ENCODE measurements at places on chromosomes 12 and 14.

DNA sequence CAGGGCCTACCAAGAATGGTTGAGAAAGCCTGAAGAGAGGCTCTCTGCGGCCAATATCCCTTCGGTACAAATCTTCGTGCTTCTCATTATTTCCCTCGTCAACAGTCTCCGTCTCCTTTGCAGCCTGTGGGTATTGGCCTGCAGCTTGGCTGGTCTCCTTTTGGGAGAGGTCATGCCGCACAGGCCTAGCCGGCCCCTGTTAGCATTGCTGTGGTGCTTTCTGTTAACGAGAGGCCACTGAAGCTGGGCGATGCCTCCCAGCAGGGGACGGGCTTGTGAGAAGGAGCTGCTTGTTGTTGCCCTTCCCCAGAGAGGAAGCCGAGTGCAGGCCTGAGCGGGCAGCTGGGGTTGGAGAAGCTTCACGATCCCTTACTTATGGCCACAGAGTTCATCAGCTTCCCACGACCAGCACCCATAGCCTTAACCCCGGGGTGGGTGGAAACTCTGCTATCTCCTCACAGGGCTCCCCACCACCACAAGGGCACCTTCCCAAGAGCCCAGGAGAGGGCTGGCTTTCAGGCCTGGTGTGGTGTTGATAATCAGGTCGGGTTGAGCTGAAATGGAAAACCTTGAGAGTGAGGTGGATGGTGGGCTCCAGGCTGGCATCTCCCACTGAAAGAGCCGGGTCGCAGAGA lies 228.6 kb downstream of the ZFP36L1 start:
- DNase-seq, result no peak

DNA sequence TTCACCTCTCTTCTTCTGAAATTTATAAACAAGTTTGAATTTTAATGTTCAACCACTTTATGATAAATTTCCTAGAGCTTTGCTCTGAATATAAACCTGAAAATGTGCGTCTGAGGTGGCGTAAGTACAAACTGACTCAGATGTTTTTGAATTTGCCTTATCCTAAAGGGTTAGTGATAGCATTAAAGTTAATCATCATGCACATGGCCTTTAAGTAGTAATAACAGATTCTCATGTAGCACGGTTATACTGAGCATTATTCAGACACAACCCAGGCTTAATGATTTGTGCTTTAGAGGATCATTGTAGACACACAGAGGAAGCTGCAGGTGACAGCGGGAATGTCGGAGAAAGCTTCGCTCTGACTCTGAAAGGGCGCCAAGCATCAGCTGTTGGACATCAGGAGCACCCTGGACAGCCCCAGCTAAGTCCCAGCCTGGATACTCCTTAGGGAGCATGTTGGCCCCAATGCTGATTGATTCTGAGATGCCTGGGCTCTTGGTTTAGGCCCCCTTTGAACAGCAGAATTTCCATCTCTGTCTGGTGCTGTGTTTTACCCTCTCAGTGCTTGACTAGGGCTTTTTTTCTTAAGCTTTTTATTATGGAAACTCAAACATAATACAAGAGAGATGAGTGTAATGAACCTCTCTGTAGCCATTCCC lies 91.1 kb downstream of the PLXNC1 start:
- no peak for DNase-seq

DNA sequence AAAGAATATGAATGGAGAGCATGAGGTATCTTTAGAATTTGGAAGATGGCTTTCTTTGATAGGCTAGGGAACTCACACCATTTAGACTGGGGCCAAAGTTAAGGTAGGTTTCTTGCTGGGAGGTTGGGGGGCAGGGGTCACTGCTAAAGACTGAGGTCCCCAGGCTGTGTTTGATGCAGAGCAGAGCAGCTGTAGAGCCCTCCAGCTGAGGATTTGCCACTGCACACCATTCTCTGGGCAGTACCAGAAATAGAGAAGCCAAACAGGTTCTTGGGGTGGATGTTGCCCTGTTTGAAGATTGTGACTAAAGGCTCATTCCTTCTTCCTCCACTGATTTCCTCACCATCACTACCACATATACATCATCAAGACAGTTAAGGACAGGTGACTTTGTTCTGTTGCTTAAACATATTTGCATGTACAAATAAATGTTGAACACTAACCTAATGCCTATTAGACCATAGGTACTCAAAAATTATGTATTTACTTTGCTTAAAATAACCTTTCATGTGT lies 7.9 kb downstream of the NTF3 start:
- no peak for DNase-seq

DNA sequence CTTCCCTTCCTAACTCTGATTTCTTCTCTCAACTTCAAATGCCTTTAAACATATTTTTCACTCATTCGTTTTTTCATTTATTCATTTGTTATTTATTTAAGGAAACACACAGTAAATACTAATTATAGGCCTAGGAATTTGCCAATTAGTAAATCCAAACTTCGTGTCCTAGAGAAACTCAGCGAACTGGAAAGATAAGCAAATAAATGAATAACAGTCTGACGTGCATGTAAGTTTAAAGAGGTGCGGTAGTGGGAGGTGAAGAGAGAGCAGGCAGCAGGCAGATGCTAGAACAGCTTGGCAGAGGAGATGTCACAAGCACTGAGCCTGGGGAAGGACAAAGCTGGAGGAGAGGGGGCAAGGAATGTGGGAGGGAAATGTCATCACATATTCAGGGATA lies 228.2 kb downstream of the DPY19L2 start:
- DNase-seq, result no peak

- DNase-seq, result peak; percentile 95
Observed at GRCh38 chr14:30193845-30194501, 266.3 kb upstream of the PRKD1 start.

DNA sequence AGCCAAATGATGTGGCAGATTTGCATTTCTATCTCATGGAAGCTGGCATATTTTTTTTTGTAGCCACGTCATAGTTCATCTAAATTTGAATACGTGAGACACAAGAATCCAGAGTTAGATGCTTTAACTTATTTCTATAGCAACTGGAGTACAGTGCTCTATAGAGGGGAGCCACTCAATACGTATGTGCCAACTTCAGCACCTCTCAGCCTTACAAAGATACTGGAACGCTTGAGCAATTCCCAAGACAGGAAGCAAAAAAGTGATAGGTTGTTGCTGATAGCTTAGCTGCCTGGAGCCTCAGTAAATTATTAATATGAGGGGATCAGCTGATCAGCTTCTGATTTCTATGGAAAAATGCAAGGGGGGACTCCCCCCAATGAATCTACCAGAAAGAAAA lies 24.1 kb upstream of the PELI2 start:
- peak; percentile 58 for DNase-seq

- no peak for DNase-seq
Observed at GRCh38 chr14:99261912-99262787, 9.8 kb downstream of the BCL11B start.

- no peak for DNase-seq
Observed at GRCh38 chr12:123379391-123379790, 4.5 kb upstream of the KMT5A start.

Data from fibroblast of pulmonary artery (primary cell).